Activated T-helper 1 cell treated with anti-CD3 and anti-CD28 coated beads, Interleukin-12 subunit alpha, Interleukin-12 subunit beta, Interleukin-2, Interleukin-4 antibody, amounts not matched to agents 30 ng/mL and 10 ng/mL and 1 ng/mL, durations not matched to agents 14 hours and 24 hours and 36 hours (primary cell): ENCODE measurements at places on chromosomes 3 and 15. TPM values are rescaled to one million over a fixed set of nuclear protein-coding genes. Genes with fewer than 3 reads are reported as not detected.

DNA sequence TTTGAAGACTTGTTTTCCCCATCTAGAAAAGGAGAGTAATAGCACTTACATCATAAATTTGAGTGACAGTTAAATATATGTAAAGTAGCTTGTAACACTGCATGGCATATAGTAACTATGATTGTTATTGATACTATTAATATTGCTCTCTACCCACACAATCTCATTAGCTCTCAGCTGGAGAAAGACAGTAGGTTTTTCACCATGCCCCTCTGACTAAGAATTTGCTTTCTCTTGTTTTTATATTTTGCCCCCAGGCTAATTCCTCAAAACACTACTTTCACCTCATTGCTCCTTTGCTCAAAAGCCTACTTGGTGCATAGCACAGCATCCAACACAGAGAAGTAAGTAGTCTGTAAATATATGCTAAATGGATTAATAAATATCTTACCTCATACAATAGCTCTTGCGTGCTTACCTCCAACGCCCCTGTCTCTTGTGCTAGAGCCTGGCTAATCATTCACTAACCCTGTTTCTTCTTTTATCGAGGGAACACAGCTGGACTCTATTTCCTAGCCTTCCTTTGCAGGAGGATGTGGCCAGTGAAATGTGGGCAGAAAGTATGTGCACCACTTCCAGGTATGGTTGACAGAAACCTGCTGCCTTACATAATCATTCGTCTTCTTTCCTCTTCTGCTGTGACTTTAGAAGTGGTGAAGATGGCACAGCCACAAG lies 190.0 kb downstream of the PLCH1 start:
- H3K27me3 ChIP-seq = no peaks in the 10 kb centered on the region
- H3K4me3 ChIP-seq = peak overlapping the region; percentile 43
- H3K36me3 ChIP-seq = no peaks in the 10 kb centered on the region
- H3K27ac ChIP-seq = peak overlapping the region; percentile 3

The IGSF10 gene
- total RNA-seq = not detected in 2 replicates

The TMIE gene
- total RNA-seq = 0.34 TPM in 1 of 2 replicates, not detected in the other

DNA sequence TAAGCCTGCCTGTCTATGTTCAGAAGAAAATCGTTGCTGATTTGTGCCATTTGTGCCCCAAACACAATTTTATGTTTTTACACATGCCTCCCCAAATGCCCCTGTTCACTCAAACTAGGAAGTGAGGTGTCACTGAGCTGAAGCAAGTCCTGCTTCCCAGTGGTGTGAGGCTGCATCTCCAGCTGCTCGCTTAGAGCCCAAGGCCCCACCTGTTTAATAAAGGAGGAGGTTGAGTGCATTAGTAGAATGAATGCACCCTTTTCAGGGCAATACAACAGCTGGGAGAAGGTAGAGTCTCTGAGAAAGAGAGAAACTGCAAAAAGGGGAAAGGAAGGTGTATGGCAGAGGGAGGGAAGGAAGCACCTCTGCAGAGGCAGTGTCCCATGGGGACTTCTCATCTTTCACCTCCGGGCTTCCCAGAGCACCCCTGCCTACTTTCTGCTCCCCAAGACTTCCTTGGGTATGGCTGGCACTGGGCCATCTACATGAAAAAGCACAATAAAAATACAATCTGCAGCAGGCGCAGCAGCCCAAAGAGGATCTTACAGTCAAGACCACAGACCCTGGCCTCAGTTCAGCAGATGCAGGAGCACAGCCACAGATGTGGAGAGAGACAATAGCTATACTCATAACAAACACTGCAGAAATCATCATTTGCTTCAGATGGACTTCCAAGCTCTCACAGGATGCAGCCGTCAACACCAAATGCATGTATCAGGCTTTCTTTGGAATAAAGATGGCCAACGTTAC lies 165.9 kb downstream of the POLR2M start:
- no peak overlapping the region for H3K27ac ChIP-seq
- DNase-seq = no peak
- no peaks in the 10 kb centered on the region for H3K36me3 ChIP-seq
- no peak overlapping the region for H3K4me3 ChIP-seq

GRCh38 chr3:976006-976405 lies 116.8 kb upstream of the CNTN6 start:
- DNase-seq = no peak
- H3K27ac ChIP-seq = no peak overlapping the region
- H3K4me3 ChIP-seq = no peak overlapping the region
- no peaks in the 10 kb centered on the region for H3K4me1 ChIP-seq
- H3K27me3 ChIP-seq = no peaks in the 10 kb centered on the region

DNA sequence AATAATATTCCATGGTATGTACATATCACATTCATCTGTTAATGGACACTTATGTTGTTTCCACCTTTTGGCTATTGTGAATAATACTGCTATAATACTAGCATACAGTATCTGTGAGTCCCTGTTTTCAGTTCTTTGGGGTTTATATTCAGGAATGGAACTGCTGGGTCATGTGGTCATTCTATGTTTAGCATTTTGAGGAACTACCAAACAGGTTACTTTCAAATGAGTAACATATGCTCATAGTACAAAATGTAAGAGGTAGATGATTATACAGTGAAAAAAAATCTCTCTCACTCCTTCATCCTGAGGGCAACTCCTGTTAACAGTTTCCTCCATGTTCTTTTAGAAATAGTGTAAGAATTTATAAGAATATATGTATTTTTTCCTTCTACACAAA lies 162.2 kb downstream of the PLD1 start:
- H3K4me1 ChIP-seq = no peaks in the 10 kb centered on the region
- no peaks in the 10 kb centered on the region for H3K36me3 ChIP-seq
- H3K4me3 ChIP-seq = no peak overlapping the region
- peaks cover 2% of the 10 kb centered on the region for H3K27me3 ChIP-seq
- no peak overlapping the region for H3K27ac ChIP-seq

The LRRN1 gene
- total RNA-seq = not detected in 2 replicates

GRCh38 chr15:66721501-66721937 lies 19.5 kb downstream of the SMAD6 start:
- peaks cover 24% of the 10 kb centered on the region for H3K4me1 ChIP-seq
- no peak for DNase-seq
- H3K4me3 ChIP-seq = no peak overlapping the region
- peaks cover 10% of the 10 kb centered on the region for H3K27me3 ChIP-seq
- peaks cover 2% of the 10 kb centered on the region for H3K36me3 ChIP-seq

The FBLN2 gene
- not detected in 2 replicates for total RNA-seq

- peaks cover 7% of the 10 kb centered on the region for H3K4me1 ChIP-seq
- peaks cover 9% of the 10 kb centered on the region for H3K36me3 ChIP-seq
- no peak overlapping the region for H3K4me3 ChIP-seq
These were observed 192.6 kb downstream of the TCF12 start for GRCh38 chr15:57111002-57111401.

DNA sequence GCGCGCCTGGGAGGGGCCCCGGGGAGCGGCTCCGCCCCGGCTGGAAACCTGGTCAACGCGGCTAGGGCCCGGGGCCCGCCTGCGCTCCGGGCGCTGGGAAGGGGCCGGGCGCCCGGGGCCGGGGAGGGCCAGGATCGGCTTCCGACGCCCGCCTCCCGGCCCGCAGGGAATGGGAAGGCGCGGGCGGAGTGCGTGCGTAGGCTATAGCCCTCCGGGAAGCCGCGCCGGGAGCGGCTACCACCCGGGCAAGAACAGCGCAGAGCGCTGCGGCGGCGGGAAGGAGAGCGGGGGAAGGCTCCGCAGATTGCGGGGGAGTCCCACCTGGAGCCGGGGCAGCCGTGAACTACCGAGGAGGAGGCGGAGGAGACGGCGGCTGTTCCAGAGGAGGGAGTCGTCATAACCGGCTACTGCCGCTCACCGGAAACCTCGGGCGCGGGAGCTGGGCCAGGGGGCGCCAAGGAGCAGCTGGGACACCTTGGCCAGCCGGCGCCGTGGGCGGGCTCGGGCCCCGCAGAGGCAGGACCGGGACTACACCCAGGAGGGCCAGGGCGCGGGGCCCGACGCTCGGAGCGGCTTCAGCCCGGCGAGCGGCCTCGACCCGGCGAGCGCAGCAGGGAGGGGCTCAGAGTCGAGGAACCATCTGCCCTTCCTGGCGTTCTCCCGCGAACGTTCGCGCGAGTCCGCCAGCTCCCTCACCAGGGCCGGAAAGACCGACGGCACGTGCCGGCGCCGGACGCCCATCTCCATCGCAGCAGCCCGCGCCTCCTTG lies at the start of gene EOGT:
TSS of gene EOGT (minus strand) at position 432 of the 769 bp plus-strand sequence. CDS start 3,838 bp downstream, outside the sequence.
- peak within 1 kb of the TSS; percentile 86 for H3K27ac ChIP-seq
- DNase-seq = peak; percentile 79
- H3K36me3 ChIP-seq = peaks cover 13% of the 10 kb centered on the region
- no peaks in the 10 kb centered on the region for H3K27me3 ChIP-seq

The CPNE9 gene
- 0.93 TPM in 1 of 2 replicates, not detected in the other for total RNA-seq

GRCh38 chr15:92471288-92471687 lies 77.6 kb downstream of the ST8SIA2 start:
- H3K36me3 ChIP-seq = no peaks in the 10 kb centered on the region
- no peak for DNase-seq
- no peaks in the 10 kb centered on the region for H3K4me1 ChIP-seq
- H3K4me3 ChIP-seq = no peak overlapping the region

The PAK6 gene
- 0.26 and 0.78 TPM in 2 replicates for total RNA-seq

DNA sequence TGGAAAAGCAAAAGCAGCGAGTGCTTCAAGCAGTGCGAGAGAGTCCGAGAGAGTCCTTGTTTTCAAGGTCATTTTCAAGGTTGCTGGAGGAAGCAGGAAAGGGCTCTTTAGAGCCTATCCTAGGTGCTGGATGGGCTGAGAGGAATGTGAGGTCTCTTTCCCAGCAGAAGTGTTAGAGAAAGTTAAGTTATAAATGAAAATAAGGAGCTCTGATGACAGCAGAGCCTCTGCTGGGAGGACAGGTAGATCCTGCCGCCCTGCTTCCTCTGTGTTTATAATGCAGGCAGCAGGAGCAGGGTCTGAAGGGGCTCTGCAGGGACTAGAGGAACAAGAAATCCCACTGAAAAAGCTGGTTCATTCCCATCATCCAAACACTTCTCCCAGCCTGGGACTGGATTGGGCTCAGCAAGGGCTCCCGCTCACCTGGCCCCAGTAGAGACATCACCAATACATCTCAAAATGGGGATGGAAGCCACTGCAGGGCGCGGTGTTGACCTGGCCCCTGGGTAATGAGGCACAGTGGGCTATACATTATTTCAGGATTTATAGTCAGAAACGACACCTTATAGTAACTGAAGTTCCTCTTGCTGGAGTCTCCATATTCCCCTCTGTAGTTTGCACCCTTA lies 41.5 kb upstream of the RAB6B start:
- no peak overlapping the region for H3K27ac ChIP-seq
- no peaks in the 10 kb centered on the region for H3K36me3 ChIP-seq
- no peak overlapping the region for H3K4me3 ChIP-seq
- peaks cover under 1% of the 10 kb centered on the region for H3K4me1 ChIP-seq

The SLC51B gene
- not detected in 2 replicates for total RNA-seq

GRCh38 chr3:14424711-14425580 lies 22.5 kb downstream of the SLC6A6 start:
- no peak for DNase-seq
- peak overlapping the region; percentile 65 for H3K4me3 ChIP-seq
- peaks cover 74% of the 10 kb centered on the region for H3K4me1 ChIP-seq
- peaks cover 9% of the 10 kb centered on the region for H3K36me3 ChIP-seq
- H3K27ac ChIP-seq = peak overlapping the region; percentile 80
- H3K27me3 ChIP-seq = no peaks in the 10 kb centered on the region

GRCh38 chr3:56833022-56833421 lies 31.3 kb upstream of the ARHGEF3 start:
- no peak for DNase-seq
- H3K36me3 ChIP-seq = peaks cover 9% of the 10 kb centered on the region
- peaks cover 8% of the 10 kb centered on the region for H3K4me1 ChIP-seq
- H3K4me3 ChIP-seq = no peak overlapping the region
- H3K27me3 ChIP-seq = no peaks in the 10 kb centered on the region

DNA sequence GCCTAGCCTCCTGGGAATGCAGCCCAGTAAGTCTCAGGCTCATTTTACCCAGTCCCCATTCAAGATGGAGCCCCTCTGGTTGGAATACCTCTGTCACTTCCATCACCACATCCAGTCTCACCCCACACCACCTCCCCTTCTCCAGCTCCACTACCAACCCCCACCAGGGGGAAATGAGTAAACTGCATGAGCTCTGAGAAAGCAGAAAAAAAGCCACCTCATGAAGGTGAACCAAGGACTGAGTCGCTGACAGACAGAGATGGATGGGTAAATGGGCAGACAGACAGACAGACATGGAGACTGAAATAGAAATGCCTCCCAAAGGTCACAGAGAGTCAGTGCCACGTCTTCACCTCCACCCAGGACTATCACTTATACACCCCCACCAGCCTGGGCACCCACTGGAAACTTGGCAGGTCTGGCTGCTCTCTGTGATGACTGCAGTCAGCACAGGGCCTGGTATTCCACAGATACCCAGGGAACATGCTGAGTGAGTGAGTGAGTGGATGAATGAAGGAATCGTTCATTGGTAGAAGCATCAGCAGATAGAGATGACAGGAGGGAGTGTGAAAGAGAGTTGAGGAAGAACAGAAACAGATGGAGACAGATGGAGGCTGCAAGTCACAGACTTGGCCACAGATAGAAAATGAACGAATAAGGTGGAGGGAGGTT lies 4.9 kb upstream of the LOXL1 start:
- peaks cover 16% of the 10 kb centered on the region for H3K36me3 ChIP-seq
- DNase-seq = no peak

The ACSBG1 gene
- 0.15 and 0.52 TPM in 2 replicates for total RNA-seq

GRCh38 chr15:60373327-60373726 lies 24.5 kb downstream of the ANXA2 start:
- peaks cover 47% of the 10 kb centered on the region for H3K4me1 ChIP-seq
- H3K4me3 ChIP-seq = no peak overlapping the region
- peaks cover 46% of the 10 kb centered on the region for H3K36me3 ChIP-seq
- H3K27ac ChIP-seq = peak overlapping the region; percentile 72
- DNase-seq = no peak

DNA sequence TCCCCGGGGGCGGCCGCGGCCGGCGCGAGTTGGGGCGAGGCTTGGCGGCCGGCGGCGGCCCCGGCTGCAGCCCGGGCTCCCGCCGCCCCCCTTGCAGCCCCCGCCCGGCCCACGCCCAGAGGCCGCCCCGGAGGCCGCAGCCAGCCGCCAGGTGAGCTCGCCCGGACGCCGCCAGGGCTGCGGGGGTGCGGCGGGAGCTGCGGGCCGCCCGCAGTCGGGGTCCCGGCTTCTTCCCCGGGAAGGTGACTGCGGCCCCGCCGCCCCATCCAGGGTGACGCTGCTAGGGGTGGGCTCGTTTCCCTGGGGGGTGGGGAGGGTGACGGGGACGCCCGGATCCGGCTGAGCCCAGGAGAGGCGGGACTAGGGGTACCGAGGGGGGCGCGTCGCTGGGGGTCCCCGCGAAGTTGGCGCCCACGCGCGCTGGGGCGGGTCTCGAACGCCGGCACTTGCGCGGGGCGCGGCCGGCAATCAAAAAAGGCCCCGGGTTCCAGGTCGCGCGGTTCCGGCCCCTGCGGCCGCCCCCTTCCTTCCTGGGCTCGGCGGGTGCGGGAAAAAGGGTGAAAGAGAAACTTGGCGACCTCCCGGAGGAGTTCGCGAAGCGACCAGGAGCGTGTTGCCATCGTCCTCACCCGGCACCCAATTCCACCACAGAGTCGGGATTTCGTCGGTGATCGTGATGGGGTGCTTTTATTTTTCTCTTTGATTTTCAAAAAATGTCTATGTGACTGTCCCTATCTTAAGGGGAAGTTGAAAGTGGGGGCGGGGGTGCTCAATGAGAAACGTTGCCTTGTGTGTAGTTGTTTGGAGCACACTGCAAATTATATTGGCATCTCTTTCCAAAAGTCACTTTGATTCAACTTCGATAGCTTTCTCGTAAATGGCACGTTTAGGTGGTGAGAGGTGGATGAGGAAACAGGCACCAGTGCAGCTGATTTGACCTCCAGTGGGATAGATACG lies 619 bp downstream of the ATXN7 start:
- no peaks in the 10 kb centered on the region for H3K27me3 ChIP-seq
- peak overlapping the region; percentile 91 for H3K4me3 ChIP-seq
- peak; percentile 38 for DNase-seq

- DNase-seq = no peak
- no peak overlapping the region for H3K4me3 ChIP-seq
- H3K36me3 ChIP-seq = no peaks in the 10 kb centered on the region
- peak overlapping the region; percentile 61 for H3K27ac ChIP-seq
- H3K27me3 ChIP-seq = no peaks in the 10 kb centered on the region
These were observed 37.2 kb upstream of the DENND4A start for GRCh38 chr15:65829130-65829764.
